Dermis microvascular lymphatic vessel endothelial cell (primary cell): ENCODE measurements at places on chromosomes 6 and 20. TPM values are rescaled to one million over a fixed set of nuclear protein-coding genes. Genes with fewer than 3 reads are reported as not detected.

GRCh38 chr6:76438768-76439167 lies 366.3 kb upstream of the IMPG1 start:
- DNase-seq, result no peak

DNA sequence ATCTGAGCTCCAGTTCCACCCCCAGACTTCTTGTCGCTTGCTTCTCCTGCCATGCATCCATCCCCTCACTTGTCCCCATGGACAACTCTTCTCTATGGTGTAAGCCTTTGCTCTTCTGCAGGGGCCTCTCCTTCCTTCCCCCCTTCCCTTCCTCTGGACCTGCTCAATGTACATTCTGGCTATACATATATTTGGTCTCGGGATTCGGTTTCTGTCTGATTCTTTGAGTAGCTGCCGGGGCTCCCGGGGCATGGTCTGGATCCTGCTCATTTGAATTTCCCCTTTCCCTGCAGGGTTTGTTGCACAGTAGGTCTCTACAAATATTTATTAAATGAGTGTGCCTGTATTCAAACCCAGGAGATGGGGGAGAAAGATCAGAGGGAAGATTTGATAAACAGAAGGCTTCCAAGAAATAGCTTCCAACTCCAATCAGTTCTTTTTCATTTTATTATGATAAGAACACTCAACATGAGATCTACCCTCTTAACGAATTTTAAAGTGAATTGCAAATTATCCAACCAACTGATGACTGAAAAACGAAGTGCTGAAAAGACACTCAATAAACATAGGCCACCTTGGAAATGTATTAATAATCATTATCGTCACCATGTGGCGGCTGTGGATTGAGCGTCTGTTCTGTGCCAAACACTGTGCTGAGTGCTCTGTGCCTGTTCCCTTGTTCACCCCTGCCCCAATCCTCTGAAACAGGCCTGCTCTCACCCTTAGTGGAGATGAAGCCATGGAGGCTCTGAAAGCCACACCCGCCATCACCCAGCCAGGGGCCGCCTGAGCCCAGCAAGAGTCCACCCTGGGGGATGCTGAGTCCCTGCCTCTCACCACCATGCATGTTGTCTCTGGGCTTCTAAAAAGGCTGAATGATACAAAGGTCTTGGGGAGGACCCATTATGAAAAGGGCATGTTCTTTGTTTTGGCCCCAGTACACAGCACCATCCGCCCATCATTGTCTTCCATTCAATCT lies 34.3 kb upstream of the APCDD1L start:
- DNase-seq, result no peak

DNA sequence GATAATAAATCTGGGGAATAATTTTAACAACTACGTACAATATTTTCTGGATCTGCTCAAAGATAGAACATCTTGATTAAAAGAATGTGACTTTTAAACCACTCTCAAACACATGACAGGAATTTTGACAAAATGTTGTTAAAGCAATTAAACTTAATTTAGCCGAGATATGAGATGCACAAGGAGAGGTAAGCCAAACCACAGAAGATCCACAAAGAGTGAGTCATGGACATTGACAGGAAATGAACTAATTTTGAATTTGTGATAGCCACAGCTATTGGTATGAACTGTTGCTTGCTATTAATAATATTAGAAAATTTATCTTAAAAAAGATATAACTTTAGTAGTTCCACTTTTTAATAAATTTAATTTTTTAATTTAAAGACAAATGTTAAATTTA lies 27.8 kb upstream of the VGLL2 start:
- DNase-seq, result no peak

GRCh38 chr6:161107779-161108730 lies 116.5 kb downstream of the MAP3K4 start:
- DNase-seq, result no peak

DNA sequence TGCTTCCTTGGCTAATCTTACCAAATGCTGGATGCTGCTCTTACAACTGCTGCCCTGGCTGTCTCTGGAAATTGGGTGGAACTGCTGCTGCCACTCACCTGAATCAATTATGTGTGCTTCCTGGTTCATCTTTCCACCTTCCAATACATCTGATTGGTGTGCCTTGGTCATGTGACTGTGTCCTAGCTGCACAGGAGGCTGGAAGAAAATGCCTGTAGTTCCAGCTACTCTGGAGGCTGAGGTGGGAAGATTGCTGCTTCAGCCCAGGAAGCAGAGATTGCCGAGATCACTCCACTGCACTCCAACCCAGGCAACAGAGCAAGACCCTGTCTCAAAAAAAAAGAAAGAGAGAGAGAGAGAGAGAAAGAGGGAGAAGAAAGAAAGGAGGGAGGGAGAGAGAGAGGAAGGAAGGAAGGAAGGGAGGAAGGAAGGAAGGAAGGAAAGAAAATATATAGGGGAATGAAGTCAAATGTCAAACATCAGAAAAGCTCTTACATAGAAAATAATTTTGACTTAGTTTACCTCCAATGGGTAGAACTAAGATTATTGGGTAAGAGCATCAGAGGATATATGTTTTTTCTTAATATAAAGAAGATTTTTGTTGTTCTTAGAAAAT lies 14.1 kb upstream of the PPARD start:
- no peak for DNase-seq

DNA sequence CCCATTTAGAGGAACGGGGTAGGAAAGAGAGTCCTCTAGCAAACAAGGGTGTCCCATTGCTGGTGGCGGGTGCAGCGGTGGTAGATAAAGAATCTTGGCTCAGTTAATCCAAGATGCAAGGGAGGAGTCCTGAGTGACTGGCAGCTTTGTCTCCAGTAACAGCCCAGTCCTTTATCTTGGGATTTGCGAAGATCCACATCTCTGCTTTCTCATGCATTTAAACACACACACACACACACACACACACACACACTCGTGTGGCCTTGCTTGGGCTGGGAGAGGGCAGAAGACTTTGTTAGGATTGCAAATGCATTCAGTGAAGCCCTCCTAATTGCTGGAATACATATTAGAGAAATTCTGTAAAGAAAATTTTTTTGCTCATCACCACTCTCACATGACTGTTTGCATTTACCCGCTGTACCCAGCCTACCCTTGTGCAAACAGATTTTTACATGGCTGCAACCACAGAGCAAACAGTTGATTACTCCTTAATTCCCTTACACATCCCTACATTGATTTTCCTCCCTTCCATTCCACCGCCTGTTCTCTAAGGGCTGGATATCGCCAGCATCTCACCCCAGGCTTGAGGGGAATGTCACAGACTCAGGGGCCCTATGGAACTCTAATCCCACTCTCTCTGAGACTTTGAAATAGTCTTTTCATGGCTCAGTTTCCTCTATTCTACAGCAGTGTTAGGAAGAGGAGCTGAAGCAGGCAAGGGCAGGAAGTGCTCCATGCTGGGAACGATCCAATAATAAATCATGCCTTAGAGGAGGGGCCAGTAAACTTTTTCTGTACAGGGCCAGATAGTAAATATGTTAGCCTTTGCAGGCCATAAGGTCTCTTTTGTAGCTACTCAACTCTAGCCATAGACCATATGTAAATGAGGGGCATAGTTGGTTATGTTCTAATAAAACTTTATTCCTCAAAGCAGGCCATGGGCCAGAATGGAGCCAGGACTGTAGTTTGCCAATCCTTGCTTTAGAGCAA lies 3.5 kb downstream of the C6orf132 start:
- DNase-seq, result peak; percentile 65

Gene TCP11
- 0.13 TPM in 2 replicates for total RNA-seq

Gene VWA7
- under 0.01 and 0.13 TPM in 2 replicates for total RNA-seq

Gene TINAG
- total RNA-seq, result not detected in 2 replicates

Gene COL9A1
- not detected in 2 replicates for total RNA-seq

Gene SGK2
- under 0.01 and 0.13 TPM in 2 replicates for total RNA-seq

Gene PREP
- total RNA-seq, result 14.4 and 22.5 TPM in 2 replicates
